ENCODE measurements at places on chromosomes 11 and 22.

- H3K4me3 ChIP-seq: no peak overlapping the region
- no peaks in the 10 kb centered on the region for H3K27me3 ChIP-seq
- no peak for DNase-seq
- peaks cover 5% of the 10 kb centered on the region for H3K4me1 ChIP-seq
- peaks cover 76% of the 10 kb centered on the region for H3K36me3 ChIP-seq
These were observed 12.7 kb downstream of the SDHAF2 start for GRCh38 chr11:61442616-61443015.

DNA sequence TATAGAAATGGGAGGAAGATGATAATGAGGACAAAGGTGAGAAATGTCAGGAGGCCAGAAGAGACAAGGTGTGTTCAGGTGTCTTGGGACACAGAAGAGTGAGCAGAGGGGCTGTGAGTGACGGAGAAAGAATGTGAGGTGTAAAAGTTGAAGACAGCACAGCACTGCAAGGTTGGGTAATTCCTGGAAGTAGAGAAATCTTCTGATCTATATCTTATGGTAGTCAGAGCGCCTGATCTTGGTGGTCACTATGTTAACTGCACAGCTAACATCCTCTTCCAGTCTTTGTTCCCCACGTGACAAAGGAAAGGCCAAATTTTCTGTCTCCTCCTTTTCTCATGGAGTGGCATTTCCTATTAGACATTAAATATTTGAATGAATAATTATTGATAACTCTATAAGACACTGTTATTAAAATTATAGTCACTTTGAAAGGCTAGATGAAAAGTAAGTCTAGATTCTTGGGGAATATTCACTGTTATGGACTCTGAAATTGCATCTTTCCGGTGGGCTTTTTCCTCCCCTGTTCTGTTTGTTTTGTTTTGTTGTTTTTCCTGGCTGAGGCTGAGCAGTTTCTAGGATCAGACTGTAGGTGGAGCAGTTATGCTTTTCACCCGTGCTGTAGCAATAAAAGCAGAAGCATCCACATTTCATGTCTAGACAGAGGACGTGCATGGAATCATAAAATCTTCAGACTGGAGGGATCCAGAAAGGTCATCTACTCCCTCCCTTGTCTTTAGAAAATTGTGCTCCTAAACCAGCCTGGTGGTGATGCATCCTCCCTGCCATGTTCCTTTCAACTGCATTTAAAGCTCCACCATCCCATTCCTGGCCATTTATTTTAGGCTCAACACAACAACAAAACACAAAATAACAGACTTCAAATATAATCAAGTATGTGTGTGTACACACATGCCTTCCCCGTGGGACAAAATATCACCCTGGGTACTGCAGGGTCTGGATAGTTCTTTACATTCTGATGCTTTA is 26.6 kb downstream of the SC5D start:
- no peaks in the 10 kb centered on the region for H3K36me3 ChIP-seq
- H3K4me3 ChIP-seq: no peak overlapping the region

DNA sequence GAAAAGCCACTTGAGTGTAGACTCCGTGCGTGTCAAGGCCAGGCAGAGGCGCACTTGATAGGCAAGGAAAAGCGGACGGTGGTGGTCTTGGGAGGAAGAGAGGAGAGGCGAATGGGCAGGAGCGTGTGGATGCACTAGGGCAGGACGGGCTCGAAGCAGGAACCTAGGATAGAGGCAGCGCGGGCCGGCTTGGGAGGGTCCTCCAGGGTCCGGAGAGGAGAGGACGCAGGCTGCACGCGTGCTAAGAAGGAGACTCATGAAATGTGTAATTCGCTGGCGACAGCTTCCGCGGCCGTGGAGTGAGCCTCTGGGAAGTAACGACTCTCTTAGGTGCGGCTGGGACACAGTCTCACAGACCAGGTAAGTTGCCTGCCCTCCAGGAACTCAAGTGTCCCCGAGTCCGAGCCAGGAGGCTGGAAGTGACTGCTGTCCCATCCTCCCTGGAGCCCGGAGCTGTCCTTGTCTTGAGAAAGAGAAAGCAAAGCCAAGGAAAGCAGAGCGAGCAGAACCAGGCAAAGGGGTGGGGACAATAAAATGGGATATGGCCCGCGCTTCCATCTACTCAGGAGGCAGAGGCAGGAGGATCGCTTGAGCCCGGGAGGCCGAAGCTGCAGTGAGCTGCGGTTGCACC is 874 bp upstream of the IL17RA start:
- H3K27me3 ChIP-seq: no peaks in the 10 kb centered on the region
- peaks cover 16% of the 10 kb centered on the region for H3K4me1 ChIP-seq
- no peak for DNase-seq
- peak overlapping the region; percentile 82 for H3K4me3 ChIP-seq

DNA sequence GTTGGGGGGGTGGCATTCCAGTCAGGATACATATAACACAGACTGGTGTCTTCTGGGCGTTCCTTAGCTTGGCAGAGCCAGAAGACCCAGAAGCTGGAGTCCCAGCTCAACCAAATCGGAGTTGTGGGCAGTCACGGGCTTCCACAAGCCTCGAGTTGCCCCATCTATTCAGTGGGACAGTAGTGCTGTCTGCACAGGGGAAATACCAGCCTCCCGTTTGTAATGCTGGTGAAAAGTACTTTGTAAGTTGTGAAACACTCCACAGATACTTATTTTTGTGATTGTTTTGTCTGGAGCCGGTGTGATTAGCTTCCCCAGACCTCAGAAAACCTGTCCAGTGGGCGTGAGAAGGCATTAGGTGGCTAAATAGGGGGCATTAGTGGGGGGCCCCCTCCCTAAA is 13.6 kb downstream of the DGKZ start:
- H3K4me1 ChIP-seq: peaks cover 22% of the 10 kb centered on the region
- H3K27ac ChIP-seq: peak overlapping the region; percentile 71
- H3K4me3 ChIP-seq: peak overlapping the region; percentile 55
- no peak for DNase-seq
- no peaks in the 10 kb centered on the region for H3K27me3 ChIP-seq

- H3K27me3 ChIP-seq: peaks cover 26% of the 10 kb centered on the region
- no peak overlapping the region for H3K27ac ChIP-seq
- H3K36me3 ChIP-seq: no peaks in the 10 kb centered on the region
- H3K4me3 ChIP-seq: no peak overlapping the region
- peak; percentile 78 for DNase-seq
These were observed 2.0 kb upstream of the FJX1 start for GRCh38 chr11:35615921-35616900.

DNA sequence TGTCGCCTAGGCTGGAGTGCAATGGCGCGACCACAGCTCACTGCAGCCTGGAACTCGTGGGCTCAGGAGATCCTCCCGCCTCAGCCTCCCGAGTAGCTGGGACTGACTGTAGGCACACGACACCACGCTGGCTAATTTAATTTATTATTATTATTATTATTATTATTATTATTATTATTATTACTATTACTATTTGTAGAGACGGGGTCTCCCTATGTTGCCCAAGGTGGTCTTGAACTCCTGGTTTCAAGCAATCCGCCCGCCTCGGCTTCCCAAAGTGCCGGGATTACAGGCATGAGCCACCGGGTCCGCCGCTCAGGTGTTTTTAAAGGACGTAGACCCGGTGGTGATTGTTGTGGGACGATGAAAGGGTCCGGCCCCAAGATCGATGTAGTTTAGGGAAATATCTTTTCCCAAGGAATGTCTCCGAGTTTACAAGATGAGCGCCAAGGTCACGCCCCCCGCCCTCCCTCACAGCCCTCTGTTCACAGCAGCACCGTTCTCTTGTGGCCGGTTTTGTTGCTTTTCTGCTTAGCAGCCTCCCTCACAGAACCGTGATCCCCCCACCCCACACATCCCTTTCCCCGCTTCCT is 728 bp upstream of the POGLUT3 start:
- peaks cover 2% of the 10 kb centered on the region for H3K4me1 ChIP-seq
- DNase-seq: no peak
- H3K36me3 ChIP-seq: no peaks in the 10 kb centered on the region
- H3K27ac ChIP-seq: peak overlapping the region; percentile 63

GRCh38 chr11:72348250-72348649 is 86.1 kb downstream of the CLPB start:
- H3K4me1 ChIP-seq: no peaks in the 10 kb centered on the region
- DNase-seq: no peak
- H3K36me3 ChIP-seq: no peaks in the 10 kb centered on the region
- no peak overlapping the region for H3K27ac ChIP-seq
